ENCODE measurements at places on chromosomes 3 and 15.

DNA sequence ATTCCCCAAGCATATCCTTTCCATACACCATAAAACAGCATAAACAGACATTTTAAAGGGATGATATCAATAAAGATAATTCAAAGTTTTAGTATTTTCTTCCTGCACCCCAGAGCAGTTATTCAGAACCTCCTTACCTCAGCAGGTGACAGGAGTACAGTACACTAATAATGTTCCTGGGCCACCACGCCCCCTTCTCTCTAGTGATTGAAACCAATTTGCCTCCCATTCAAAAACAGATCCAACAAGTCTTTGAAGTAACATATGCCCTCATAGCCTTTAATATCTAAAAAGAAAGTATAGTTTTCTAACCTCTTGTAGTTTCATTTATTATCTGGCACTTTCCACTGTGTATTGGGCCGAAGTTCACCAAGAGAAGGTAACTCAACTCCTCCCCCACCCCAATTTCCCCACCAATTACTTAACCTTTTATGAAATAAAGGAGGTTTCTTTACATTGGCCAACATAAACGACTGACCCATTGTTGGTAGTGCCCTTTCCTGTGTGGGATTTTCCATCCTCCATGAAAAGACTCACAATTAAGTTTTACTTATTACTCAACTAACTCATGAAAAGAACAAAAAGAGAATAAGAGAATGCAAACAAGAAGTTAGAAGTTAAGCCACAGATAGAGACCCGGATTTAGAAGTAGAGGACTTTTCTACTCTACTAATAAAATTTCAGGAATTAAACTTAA is 5.0 kb upstream of the ATP8B4 start:
- no peak for DNase-seq

- DNase-seq = no peak
These were observed 48.8 kb upstream of the PLXND1 start for GRCh38 chr3:129655291-129655700.

GRCh38 chr3:9884555-9885165 is 4.6 kb upstream of the CIDEC start:
- no peak for DNase-seq

DNA sequence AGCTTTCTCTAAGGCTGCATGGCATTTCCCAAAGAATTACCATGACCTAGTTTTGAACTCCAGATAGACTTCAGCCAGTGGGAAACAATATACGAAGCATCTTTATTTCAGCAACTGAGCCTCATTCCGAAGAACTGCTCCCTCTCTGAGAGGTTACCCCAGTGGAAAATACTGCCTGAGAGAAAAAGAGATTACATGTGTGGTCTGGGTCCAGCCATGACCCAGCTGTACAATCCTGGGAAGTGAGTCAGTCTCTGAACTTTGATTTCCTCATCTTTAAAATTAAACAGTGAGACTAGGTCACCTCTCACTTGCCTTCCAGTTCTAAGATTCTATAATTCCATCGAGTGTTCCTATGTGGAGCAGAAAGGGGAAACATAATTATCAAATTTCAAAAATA is 42.4 kb downstream of the TNIK start:
- DNase-seq = no peak

DNA sequence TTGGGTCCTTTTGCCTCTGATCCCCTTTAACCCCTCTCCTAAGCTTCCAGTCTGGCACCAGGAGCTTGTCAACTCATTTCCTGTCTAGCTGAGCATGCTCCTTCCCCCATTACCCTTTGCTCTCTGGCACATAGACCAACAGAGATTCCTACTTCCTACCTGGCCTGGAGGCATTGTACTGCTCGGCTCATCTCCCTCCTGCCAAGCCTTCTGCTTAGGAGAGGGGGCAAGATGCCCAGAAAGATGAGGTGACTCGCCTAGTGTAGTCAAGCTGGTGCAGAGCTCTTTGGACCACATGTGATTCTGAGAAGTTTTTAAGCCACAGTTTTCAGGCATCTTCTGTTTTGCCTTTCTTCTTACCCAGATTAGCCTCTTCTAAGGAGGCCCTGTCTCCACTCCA is 95.4 kb downstream of the ZNF621 start:
- DNase-seq = no peak

GRCh38 chr15:40204100-40204499 is 34.8 kb upstream of the PAK6 start:
- DNase-seq = no peak

DNA sequence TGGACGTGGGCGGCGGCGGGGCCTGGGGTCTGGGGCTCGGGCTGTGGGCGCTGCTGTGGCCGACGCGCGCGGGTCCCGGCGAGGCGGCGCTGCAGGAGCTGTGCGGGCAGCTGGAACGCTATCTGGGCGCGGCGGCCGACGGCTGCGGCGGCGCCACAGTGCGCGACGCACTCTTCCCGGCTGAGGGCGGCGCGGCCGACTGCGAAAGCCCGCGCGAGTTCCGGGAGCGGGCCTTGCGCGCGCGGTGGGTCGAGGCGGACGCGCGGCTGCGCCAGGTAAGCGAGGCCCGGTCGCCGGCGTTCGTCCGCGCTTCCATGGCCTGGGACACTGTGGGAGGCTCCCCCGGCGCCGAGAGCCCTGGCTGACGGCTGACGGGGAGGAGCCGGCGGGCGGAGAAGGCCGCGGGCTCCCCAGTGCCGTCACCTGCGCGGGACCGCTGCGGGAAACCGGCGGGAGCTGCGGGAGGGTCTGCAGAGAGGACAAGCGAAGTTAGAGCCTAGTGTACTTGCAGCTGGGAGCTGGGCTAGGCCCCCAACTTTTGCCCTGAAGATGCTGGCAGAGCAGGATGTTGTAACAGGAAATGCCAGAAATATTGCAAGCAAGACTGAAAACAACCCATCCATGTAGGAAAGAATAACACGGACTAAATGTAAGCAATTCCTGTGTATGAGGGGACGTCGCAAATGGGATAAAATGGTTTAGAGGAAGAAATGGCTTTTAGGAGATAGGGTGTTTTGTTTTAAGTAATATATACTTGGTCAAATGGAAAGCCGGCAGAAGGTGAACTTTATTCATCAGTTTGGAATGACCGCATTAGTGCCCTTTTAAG is 847 bp downstream of the WHAMM start:
- DNase-seq = peak; percentile 29

DNA sequence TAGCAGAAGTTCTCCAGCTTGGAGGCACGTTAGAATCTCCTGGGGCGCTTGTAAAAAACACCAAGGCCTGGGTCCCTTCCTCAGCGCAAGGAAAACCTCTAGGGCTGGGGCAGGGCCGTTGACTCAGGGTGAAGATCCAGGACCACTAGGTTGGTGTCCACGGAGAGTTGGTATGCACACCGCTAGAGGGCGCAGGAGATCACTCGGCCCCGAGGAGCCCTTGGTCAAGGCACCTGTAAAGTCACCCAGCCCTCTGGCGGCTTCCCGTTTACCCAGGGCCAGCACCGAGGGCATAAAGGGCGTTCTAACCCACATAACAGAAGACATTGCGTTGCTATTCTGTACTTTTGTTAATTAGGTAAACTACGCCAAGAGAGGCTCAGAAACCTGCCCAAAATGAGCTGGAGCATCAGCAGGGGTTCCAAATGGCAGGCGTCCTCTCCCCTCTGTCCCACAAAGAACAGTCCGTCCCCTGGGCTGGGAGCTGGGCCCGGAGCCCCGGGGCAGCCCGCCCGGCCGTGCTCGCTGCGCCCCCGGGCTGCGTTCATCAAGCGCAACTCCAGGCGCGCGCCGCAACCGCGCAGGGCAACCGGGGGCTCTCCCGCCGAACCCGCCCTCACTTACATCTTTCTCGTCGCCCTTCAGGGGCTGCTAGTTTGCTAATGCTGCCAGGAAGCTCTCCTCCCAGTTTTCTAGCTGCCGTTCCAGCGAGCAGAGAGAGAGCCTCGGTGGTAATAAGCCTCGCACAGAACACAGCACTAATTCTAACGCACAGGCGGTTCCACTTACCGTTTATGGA is 332.1 kb downstream of the ARRDC4 start:
- no peak for DNase-seq

DNA sequence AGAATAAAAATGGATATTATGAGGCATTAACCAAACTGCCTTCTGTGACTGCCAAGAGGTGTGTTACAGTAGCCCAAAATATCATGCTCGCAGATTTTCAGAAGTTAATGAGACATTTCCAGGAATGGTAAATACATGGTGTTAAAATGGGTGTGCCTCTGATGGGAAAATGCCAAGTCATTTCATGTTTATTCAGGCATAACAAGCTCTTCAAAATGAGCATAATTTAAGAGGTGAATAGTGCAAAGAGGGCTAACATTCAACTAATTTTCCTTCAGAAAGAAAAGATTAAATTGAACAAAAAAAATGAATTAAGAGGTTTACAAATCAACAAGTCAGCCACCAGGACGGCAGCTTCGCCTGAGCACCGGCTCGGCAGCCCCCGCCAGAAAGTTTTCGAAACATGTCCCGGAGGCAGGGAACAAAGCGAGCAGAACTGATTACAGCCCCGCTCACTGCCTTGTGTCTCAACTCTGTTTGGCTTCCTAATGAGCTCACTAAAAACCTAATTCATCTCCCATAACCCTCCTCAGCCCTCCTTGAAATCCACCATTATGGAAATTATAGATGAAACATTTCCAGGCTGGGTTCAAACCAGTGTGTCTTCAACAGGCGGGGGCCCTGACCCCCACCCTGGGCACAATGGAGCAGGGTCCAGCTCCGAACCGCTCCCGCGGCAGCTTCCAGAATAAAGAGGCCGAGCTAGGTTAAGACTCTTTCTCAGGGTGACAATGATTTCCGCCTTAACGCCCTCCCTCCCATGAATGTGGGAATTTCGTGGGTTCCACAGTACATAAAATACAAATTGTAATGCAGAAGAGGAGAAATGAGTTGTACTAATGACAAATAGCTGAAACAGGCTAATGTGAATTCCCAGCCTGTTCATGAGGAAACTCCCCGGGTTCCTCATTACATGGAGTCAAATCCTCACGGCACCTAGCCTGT is 43.9 kb downstream of the MEIS2 start:
- no peak for DNase-seq

GRCh38 chr3:108102420-108103039 is 11.7 kb upstream of the CD47 start:
- DNase-seq = no peak

- DNase-seq = no peak
These were observed 76.2 kb downstream of the TGFBR2 start for GRCh38 chr3:30682434-30683155.

DNA sequence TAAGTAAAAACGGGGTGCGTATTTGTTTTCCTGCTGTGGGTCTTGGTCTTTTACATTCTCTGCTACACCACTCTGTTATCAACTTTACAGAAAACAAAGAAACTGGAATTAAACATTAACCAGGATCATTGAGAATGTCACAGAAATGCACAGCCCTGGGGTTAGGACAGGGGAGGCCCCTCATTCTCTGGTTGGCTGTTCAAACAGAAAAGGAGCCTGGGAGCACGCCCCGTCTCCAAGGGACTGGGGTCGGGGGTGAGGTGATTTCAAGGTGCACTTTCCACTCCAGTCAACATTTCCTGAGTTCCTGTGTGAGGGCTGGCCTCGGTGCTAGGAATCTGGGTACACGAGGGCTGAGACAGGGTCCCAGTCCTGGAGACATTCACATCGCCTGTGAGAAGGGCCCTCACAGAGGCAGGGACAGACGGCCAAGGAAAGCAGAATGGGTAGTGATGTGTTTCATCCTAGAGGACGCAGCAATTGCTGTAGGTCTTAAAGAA is 30.3 kb downstream of the CPN2 start:
- no peak for DNase-seq

DNA sequence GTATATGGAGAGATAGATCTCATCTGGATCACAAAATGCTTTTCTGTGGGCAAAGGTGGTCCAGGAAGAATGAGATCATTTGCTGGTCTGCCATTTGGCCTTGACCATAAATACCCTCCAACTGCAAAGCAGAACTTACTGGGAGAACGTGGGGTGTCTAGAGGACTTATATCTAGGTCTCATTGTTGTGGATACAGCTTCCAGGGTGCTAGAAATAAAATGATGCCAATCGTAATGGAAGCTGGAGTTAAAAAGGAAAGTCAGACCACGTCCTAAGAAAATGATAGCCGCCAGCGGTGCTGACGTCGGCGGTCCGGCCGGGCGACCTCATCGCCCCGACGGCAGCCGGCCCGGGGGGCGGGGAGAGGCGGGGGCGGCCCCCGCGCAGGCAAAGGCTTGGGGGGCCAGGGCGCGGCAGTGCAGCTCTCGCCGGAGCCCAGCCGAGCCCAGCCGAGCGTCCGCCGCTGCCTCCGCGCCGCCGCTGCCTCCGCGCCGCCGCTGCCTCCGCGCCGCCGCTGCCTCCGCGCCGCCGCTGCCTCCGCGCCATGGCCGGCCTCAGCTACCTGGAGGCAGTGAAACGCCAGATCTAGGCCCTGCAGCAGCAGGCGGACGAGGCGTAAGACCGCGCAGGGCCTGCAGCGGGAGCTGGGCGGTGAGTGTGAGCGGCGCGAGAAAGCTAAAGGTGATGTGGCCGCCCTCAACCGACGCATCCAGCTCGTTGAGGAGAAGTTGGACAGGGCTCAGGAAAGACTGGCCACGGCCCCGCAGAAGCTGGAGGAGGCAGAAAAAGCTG is 89.5 kb downstream of the EOMES start:
- DNase-seq = no peak

DNA sequence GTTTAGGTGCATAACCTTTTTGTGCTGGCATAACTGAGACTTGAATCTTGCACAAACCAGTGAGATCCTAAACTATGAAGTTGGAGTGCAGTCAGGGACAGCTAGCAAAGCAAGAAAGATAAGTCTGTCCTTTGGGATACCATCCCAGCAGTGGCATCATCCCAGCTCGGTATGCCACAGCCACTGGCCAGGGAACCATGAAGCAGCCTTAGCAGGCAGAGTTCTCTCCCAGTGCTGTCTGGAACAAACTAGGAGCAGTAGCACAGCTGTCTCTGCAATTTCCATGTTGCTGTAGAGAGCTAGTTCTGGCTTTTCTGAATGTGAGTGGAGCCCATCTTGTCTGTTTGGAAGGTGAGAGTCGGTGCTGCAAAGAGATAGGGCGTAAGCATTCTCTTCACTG is 130.3 kb downstream of the DTWD1 start:
- DNase-seq = no peak
